ENCODE measurements at places on chromosomes 1 and 21.

DNA sequence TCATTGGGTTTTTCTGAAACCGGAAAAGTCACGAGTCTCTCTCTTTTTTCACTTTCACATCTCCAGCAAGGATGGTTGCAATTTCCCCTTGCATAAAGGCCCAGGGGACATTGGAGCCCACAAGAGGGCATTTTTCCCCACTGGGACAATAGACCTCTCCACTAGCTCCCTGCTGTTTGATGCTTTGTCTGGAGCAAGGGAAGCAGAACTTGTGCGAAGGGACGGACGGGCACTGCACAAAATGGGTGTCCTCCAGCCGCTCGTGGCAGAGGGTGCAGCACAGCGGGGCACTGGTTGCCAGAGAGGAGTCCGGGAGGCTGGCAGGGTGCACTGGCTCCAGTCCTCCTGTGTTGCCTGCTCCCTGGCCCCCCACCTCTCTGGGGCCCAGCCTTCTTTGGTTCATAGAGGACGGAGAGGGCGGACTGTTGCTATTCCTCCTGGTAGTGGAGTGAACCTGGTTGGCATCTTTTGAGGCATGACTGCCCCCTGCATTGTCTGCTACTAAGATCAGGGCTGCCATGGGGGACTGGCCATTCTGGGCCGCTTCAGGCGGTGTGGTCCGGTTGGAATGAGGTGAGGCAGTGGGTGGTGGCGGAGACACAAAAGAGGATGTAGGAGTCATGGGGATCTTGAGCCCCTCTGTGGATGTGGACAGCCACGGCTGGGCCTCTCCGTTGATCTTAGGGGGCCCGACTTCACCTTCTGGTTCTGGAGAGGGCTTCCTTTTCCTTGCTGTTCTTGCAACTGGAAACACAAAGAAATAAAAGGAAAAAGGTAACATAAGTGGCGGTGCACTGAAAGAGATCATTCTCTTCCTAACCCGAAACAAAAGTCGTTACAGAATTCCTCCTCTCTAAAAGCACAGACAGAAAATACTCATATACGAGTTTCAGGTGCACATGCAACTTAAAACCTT, 2.6 kb downstream of the IRF2BP2 start:
- DNase-seq, result no peak

- DNase-seq, result no peak
Measured at GRCh38 chr1:43427941-43428340, 25.8 kb downstream of the HYI start.

DNA sequence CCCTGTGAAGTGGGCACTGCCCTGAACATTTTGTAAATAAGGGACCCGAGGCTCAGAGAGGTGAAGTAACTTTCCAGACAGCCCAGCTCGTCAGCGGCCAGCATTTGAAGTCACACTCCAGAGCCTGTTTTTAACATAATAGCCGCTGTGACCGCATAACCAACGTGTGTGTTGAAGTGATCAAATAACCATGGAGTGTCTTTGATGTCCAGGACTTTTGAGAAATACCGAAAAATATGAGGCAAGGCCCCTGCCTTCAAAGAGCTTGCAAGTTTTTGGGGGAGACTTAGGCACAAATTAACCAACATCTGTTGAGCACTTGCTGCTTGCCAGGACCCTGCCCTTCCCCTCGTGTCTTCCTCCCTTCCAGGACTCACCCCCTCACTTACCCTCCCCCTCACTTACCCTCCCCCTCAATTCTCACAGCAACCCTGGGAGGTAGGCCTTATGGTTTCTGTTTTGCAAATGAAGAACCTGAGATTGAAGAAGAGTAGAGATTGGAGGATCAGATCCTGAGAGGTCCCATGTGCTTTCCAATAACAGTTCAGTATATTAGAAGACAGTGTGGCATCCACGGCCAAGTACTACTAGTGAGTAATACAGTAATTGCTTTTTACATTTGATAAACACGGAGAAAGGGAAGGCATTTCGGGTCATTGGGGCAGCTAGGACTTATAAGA, 1.3 kb upstream of the SLC16A1 start:
- peak; percentile 85 for DNase-seq

GRCh38 chr1:67863637-67864036, 30.4 kb upstream of the GNG12 start:
- DNase-seq, result no peak

DNA sequence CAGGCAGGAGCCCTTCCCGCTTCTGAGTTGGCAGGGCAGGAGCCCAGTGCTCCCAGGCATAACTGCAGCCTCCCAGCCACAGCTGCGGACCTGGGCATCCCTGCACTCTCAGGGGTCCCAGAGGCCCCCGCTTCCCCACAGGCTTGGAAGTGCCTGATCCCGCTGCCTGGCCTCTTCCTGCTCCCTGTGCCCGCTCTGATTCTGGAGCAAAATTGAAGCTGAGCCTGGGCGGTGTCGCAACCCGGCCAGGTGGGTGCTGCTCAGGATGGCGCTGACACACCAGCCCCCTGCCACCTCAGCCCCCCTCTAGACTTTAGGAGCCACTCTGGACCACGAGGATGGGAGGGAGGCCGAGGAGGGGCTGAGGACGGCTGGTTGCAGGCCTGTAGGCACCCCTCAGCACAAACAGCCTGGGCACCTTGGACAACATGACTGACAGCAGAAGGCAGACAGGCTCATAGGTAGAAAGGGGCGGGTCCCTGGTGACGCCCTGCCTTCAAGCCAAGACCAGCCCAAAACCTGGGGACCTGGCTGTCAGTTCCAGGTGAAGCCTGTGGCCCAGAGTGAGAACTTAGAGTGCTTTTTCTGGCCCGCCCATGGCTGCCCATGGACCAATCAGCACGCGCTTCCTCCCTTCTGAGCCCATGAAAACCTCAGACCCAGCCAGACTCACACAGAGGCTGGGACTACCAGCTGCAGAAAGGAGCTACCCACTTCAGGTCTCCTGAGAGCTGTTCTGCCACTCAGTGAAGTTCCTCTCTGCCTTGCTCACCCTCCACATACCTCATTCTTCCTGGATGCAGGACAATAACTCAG, 7.2 kb downstream of the HLCS start:
- DNase-seq, result no peak

- no peak for DNase-seq
Measured at GRCh38 chr1:38941527-38942019, at the start of gene RHBDL2. Gene RHBDL2, minus strand, starts transcription at chr1:38941830. Its CDS starts 22,618 bp downstream, at chr1:38919212.

GRCh38 chr1:79716447-79716846, 709.9 kb upstream of the ADGRL4 start:
- peak; percentile 1 for DNase-seq

DNA sequence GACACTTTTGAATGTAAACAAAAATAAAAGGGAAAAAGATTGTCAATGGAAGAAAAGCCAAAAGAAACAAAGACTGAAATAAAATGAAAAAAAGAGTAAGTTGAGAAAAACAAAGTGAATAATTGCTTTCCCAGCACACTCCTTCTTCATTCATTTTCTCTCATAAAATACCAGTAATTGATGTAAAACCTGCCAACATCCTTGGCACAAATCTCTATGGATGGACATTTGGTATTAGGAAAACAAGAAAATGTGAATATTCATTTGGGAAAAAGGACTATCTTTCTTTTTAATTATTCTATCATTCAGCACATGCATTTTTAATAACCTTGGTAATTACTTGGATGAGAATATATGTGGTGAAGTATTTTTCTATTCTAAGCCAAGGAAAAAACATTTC, 204.4 kb upstream of the TNR start:
- no peak for DNase-seq

DNA sequence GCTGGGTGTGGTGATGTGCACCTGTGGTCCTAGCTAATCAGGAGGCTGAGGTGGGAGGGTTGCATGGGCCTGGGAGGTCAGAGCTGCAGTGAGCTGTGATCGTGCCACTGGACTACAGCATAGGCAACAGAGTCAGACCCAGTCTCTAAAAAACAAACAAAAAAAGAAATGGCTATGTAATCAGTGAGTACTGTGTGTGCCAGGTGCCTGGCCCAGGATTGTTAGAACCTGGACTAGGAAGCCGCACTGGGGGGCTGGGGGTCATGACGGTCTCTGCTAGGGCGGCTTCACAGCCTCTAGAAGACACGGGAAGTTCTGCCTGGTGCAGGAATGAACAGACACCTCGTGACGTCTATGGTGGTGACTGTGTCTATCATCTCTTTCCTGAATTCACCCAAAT, 8.5 kb downstream of the TMEM9 start:
- no peak for DNase-seq

GRCh38 chr1:178330848-178331497, 165.8 kb downstream of the CLEC20A start:
- no peak for DNase-seq

- DNase-seq, result no peak
Measured at GRCh38 chr1:166920561-166921475, 44.8 kb upstream of the TADA1 start.

DNA sequence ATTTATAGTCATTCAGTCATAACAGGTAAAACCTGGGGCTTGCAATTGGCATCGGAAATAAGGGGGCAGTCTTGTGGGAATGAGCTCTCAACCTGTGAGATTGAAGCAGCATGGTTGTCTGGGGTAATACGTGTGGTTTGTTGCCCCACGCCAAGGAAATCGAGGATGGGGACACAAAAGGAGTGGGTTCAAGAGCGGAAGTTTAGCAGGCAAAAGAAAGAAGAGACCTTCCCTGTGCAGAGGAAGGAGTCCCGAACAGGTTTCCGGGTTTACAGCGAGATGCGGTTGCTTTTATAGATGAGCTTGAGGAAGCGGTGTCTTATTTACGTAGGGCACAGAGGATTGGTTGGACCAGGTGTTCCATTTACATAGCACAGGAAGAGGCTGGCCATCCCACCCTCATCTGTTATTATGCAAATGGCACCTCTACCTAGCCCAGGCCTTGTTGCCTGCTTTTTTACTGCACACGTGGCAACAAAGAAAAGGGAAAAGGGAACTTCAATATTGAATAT, 37.3 kb downstream of the IFNAR1 start:
- DNase-seq, result no peak

GRCh38 chr1:63401945-63402344, 34.5 kb downstream of the ALG6 start:
- DNase-seq, result no peak

- DNase-seq, result no peak
Measured at GRCh38 chr1:109256085-109256484, 6.7 kb downstream of the CELSR2 start.

DNA sequence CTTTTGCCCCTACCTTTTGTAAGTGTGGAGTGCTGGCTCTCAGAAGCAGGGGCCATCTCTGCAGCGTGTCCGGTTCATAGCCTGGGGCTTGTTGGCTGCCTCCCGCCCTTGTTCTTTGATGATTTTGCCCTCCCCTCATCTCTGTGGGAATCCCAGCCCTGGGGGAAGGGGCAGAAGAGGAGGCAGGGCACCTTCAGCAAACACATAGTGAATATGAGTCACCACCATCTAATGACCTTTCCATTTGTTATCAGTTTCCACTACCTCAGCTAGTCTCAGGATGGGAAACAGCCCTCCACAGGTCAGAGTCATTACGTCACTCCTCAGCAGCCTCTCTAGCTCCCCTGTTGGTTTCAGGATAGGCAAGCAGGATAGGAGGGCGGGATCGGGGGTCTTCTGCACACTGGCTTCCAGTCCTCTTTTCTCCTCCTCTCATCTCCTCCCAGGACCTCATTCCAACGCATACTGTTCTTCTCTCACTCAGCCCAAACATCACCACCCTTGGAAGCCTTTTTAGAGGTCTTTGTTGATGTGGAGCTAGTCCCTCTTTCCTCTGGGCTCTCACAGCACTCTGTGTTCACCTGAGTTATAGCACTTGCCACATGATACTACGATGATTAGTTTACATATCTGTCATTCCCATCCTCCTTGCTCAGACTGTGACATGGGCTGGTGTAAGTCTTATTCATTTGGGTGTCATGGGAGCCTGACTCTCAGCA, 15.8 kb downstream of the GADD45A start:
- DNase-seq, result no peak

DNA sequence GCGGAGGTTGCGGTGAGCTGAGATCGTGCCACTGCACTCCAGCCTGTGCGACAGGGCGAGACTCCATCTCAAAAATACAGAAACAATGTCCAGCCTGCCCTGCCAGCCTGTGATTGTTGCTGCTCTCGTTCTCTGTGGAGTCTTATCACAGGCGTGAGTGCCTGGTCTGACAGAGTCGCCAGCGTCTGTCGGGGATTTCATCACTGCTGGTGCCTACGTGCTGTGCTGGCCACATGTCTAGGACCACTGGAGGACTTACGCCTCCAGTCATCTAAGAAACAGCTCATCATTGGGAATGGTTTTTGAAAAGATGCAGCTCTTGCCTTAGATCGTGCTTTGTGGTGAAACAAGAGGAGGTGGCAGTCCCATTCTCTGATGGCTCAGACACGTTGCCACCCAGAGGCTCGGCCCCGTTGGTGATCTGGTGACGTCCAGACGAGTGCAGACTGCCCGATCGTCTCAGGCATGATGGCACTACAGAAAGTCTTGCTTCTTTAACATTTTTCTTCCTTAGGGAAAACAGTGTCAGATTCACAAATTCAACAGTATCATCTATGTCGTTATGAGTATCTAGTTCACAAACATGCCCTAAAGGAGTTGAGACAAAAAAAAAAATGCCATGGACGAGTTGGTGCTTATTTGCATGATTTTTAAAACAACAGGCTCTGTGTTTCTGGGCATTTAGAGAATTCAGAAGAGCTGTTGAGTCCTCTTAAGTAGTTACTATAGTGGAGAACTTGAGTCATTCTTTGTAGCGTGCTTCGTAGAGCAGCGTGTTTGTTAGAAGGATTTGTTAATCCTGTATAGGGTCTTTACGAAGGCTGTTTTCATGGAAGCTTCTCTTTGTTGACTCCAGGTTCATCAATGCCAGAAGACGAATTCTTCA, 47.5 kb downstream of the CBS start:
- no peak for DNase-seq

GRCh38 chr1:66380452-66381212, 153.3 kb upstream of the SGIP1 start:
- DNase-seq, result no peak

DNA sequence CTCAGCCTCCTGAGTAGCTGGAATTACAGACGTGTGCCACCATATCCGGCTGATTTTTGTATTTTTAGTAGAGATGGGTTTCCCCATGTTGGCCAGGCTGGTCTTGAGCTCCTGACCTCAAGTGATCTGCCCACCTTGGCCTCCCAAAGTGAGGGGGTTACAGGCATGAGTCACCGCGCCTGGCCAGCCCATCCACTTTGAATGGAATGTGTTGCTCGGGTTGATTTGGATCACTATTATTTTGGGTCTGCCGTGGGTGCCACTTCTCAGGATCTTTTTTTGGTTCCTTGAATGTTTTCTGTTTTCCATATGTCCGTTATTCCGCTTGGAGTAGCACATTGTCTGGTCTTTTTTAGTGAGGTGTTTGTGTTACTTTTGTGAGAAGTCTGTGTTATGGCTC, 17.0 kb downstream of the PCNT start:
- DNase-seq, result no peak

DNA sequence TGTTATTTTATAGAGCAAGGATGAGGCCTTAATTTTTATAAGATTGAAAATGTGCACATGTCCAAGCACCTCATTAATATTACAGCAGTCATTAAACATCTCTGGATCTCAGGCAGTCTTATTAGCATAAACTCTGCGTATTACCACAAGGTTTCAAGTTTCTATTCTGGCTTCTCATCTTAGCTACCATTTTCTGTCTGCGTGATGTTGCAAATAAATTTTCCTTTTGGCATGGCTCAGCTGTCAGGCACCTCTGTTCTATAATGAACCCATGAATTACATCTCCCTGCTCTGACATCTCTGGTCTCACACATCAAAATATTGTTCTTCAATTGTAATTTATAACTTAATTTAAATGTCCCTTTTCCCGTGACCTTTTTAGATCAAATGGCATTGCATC, 156.5 kb downstream of the SLC45A1 start:
- no peak for DNase-seq

GRCh38 chr1:112114540-112114939, 125.1 kb upstream of the KCND3 start:
- no peak for DNase-seq

All from AG09309 (cell line).